Uterus (tissue), 4 donors: ENCODE measurements at places on chromosomes 7 and 10. TPM values are rescaled to one million over a fixed set of nuclear protein-coding genes. Genes with fewer than 3 reads are reported as not detected.

STK31 gene
- total RNA-seq: 2.1 TPM

LOXL4 gene
- 16.9 TPM for total RNA-seq

RPS24 gene
- 3,131 TPM for total RNA-seq

AQP1 gene
- 312 TPM for total RNA-seq

PPP3CB gene
- 40.0 TPM for total RNA-seq

SPDYE5 gene
- total RNA-seq: not detected

ENO4 gene
- total RNA-seq: not detected

KCP gene
- total RNA-seq: not detected

DCLRE1A gene
- 4.6 TPM for total RNA-seq

CAMK2B gene
- not detected for total RNA-seq

CYP3A4 gene
- total RNA-seq: not detected

RBP3 gene
- not detected for total RNA-seq

SPDYE16 gene
- 0.35 TPM for total RNA-seq

COL17A1 gene
- 0.98 TPM for total RNA-seq

TMEM130 gene
- 3.5 TPM for total RNA-seq

CTAGE15 gene
- under 0.01 TPM for total RNA-seq

GRCh38 chr7:154916381-154916780 is 86.5 kb downstream of the PAXIP1 start:
- no peak for DNase-seq

DNA sequence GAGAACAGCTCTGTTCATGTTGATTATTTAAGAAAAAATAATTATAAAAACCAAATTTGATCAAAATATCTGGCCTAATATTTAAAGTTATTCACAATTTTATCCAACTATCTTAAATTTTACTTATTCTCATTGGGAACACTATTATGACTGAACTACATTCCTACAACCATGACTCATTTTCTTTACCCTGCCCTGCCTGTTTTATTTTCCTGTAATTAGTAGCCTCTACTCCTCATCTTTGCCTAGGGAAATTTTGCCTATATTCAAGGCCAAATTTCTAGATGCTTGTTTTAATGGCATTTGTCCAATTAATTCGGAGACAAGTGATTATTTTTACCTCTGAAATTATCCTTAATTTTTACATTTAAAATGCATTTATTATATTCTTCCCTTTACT is 289.7 kb upstream of the TMEM229A start:
- DNase-seq: no peak

DNA sequence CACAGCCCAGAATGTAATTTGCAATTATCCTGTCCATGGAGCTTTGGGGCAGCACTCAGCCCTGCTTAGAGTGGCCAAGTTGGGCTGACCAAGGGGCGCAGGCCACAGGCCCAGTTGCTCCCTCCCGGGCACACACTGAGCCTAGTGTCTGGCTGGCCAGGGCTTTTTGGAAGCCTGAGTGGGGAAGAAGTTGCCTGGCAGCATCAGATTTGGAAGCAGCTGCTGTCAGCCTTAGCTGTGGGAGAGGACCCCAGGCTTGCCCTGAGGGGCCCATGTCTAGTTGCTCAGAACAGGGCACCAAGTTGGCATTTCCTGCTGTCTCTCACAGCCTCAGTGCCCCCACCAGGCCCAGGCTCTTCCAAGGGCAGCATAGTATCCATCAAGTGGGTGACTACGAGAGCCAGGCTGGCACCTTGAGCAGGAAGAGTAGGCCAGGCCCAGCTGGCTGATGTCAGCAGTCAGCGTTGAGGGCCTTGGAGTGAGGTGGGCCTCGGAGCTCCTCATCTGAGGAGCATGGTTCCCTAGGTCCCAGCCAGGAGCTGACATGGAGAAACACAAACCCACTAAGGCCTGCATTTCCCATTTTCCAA is 14.4 kb downstream of the ANTXRL start:
- no peak for DNase-seq

- DNase-seq: no peak
These were observed 79.2 kb downstream of the NKX6-2 start for GRCh38 chr10:132706701-132707100.

GRCh38 chr10:103550229-103550628 is 56.7 kb downstream of the NEURL1 start:
- DNase-seq: peak; percentile 9

DNA sequence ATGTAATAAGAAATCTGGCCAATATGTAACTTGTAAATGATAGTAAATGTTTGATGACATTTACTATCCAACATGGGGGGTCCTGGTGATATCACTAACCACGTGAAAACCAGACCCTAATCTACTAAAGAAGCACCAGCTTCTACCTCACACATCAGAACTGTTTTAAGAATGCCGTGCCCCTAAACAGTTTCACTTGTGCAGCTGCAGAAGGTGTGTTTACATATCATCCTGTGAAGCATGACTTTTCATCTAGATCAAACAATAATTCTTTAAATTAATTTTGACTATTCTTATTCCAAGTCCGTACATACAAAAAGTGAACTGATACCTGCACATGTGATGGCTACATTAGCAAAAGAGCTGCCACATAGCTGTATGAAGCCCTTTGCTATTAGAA is 61.0 kb downstream of the STEAP1B start:
- no peak for DNase-seq

DNA sequence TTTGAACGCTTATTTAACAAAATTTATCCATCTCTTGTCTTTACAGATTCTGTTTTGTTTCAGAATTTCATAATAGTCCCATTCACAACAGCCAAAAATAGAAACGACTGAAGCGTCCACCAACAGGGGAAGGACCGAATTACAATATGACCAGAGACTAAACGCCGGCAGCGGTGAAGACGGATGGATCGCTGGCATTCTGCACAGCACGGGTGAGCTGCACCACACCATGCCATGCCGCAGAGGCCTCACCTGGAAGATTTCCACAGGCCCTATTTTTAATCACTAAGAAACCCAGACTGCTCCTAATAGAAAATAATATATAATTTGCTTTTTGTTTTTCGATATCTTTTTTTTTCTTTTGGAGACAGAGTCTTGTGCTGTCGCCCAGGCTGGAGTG is 91.0 kb downstream of the ELFN1 start:
- no peak for DNase-seq

- DNase-seq: peak; percentile 52
These were observed 64.9 kb downstream of the CTTNBP2 start for GRCh38 chr7:117808341-117808757.

GRCh38 chr10:6586501-6586900 is 6.4 kb upstream of the PRKCQ start:
- no peak for DNase-seq

DNA sequence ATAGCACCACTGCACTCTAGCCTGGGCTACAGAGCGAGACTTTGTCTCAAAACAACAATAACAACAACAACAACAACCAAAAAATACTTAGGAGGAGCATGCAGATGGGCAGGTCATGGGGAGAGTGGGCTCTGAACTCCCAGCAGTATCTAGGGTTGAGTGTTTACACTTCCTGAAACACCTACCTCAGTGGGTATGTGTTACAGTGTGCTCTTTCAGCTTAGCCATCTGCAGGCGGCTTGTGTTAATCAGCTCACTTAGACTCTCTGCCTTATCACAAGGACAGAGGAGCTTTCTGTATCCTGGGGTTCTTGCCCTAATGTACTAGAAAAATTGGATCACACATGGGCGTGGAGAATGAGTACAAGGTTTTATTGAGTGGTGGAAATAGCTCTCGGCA is 340.2 kb downstream of the KIF20B start:
- no peak for DNase-seq

DNA sequence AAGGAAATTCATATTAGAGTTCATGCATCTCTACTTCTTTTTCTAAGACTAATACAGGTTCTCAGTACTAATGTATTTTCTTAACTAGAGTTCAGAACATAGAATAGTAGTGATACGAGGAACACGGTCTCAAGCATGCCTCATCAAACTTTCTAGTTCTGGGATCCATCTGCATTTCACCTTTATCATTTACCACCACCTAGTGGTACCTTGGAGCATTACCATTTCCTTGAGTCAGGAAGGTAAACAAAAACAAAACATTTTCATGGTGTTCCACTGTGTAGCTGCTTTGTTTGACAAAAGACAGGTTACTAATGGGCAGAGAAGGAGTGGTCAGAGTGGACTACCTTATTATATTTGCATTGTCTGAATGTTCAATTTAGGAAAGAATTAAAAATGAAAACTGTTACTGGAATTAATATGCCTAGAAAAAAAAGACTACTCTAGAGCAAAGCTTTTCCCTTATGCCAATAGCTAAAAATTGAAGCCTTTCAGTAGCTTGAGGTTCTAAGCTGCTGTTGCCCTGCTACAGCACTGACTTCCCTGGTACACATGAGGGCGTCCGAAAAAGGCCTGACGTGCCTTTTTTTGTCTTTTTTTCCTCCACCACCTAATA is 44.5 kb downstream of the STARD3NL start:
- peak; percentile 40 for DNase-seq

DNA sequence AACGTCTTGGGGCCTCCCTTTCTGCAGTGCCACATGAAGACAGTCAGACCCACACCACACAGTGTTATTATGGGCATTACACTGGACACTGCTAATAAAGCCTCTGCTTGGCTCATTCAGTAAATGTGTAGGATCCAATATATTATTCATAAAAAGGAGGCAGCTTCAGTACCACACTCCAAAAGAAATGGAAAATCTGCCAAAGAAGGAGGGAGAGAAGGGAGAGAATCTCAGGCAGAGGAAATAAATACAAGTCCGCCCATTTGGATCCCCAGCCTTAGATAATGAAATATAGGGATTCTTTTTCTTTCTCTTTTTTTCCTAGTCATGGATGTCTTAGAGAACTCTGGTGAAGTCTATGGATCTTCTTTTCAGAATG is 162.2 kb downstream of the ELMO1 start:
- DNase-seq: no peak

- no peak for DNase-seq
These were observed 61.8 kb downstream of the ANKRD61 start for GRCh38 chr7:6092953-6093354.

DNA sequence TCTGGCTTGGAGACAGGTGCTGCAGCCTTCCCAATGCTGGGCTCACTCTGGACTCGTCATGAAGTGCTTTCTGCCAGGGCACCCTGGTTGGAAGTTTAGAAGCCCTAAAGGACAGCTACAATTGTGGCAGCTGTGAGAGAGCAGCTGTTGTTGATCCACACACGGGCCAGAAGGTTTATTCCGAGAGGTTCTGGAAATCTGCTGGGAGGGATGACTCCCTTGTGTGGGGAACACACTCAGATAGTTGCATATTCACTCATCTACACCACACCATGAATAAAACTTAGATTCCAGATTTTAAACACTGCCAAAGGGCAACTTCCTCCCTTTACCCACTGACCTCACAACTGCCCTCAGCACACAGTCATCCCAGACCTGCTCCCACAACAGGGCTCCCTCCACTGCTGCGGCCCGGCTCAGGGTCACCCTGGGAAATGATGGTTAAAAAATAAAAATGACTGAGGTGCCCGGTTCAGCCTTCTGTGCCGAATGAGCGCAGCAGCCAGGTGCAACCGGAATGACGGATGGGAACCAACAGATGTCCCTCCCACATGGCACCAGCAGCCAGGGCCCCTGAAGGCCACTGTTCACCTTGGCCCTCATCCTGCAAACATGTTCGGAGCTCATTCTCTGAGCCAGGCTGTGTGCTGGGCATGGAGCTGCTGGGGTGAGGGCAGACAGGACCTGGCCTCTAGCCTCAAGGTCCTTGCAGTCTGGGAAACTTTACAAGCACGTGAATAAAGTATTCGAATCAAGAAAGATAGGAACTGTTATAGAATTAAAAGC is 40.2 kb downstream of the ASB13 start:
- DNase-seq: no peak

DNA sequence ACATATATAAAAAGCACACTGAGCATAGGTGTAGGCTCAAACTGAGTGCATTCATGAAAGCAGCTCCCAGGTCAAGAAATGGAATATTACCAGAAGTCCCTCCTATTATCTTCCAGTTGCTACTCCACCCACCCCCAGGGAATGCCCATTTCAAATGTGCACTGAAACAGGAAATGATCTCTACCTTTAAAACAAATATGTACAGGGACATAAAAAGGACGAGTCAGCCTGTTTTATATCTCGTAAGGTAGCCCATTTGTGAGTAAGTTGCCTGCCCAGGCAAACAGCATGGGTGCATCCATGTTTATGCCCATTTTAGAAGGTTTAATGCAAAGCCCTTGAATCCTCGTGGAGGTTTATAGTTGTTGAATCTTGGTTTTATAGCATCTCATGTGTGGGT is 10.4 kb downstream of the FFAR4 start:
- DNase-seq: no peak

- no peak for DNase-seq
These were observed 39.5 kb upstream of the FAM20C start for GRCh38 chr7:152702-153391.

GRCh38 chr7:131014906-131015656 is 281.1 kb upstream of the KLF14 start:
- DNase-seq: no peak

GRCh38 chr10:15510963-15511362 is 139.9 kb upstream of the FAM171A1 start:
- no peak for DNase-seq

GRCh38 chr10:130061760-130062159 is 48.9 kb downstream of the C10orf143 start:
- no peak for DNase-seq

DNA sequence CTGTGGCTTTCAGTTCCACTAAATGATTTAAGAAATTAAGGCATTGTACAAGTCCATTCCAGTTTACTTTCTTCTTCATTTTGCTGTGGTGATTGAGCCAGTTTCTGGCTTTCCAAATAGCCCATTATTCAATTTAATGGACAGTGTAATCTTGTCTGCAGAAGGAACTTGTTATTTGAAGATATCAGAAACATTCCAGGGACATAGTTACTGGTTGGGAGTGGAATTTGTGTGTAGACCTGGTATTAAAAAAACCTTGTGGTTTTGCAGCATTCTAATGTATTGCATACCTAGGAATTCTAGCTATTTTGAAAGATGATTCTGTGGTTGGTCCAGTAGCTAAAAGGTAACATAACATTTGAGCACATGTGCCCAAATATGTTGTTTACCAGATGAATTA is 72.2 kb downstream of the MCU start:
- DNase-seq: no peak

- DNase-seq: no peak
These were observed 71.5 kb upstream of the ANLN start for GRCh38 chr7:36318116-36318515.

GRCh38 chr10:133169173-133169947 is 9.3 kb downstream of the KNDC1 start:
- DNase-seq: no peak

GRCh38 chr10:124741281-124741921 is 2.8 kb downstream of the FAM53B start:
- peak; percentile 89 for DNase-seq

- peak; percentile 46 for DNase-seq
These were observed 23.7 kb upstream of the ITGB1 start for GRCh38 chr10:32981760-32982159.

DNA sequence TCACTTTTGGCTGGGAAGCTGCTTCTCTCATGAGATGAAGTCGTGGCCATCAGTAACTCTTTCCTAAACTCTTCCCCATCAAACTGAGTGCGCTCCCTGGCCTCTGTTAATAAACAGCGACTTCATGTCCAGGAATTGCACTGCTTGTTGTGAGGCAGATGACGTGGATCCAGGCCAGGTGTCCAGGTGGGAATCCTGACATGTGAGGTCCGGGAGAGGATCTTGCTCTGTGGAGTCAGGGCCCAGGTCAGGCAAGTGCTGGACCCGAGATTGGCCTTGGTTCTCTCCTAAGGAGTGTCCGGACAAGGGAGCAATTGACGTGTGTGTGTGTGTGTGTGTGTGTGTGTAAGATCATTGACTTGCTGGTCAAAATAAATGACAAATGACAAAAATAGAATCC is 362.7 kb downstream of the GLRX3 start:
- no peak for DNase-seq
